Stimulated activated CD8-positive, alpha-beta memory T cell treated with anti-CD3 and anti-CD28 coated beads, Interleukin-7, amount 100 ng/mL, for 4 hours (primary cell): ENCODE measurements at places on chromosomes 7 and 10.

DNA sequence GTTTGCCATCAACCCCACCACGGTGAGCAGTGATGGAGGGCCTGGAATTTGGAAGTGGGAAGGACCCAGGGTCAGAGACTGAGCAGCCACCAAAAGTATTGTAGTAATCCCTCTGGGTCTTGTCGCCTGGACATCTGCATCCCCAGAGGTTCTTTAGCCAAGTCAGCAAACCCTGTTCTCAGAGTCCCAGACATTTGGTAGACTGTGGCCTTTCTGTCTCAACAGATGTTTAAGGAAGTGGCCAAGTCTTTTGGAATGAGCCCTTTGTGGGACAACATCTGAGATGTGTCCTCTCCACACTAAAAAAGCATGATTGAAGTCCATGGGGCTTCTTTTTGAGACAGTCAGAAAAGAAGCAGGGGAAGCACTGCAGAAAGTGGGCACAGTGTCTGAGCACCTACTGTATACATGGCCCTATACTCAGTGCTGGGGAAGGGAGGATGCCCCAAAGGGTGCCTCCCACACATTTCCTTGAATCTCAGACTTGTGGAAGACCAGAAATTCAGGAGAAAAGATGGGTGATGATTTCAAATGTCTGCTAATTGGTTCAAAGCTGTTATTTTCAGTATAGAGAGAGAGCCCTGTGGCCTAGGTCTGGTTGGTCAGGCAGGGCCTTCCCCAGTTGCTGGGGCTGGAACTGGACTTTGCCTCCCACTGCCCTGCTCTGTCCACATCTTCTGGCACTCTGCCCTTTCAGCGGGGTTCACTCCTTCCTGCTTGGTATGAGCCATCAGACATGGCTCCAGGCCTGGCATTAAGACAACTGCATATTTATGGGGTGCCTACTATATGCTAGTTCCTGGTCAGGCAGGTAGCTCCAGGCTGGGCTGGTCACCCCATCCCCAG is 26.5 kb upstream of the VSIR start:
- no peak for DNase-seq

- no peak for DNase-seq
These were observed 41.2 kb downstream of the SPAG6 start for GRCh38 chr10:22386503-22386902.

DNA sequence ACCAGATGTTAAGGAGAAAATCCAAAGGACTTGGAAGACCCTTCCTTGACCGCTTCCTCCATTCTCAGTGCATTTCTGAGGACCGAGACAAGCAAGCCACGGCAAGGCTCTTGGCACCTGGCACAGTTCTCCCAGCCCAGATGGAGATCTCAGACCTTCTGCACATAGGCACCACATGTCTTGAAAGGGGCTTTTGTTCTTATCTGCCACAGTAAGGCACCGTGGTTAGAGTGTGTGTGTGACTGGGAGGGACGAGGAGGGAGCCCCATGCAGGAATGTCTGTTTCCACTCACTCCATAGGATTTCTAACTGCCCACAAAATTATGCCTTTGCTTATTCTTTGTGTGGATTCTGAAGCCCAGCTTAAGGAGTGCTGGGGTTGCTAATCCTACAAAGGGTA is 10.3 kb upstream of the WDR86 start:
- DNase-seq: no peak

GRCh38 chr7:50207686-50208255 is 96.7 kb upstream of the IKZF1 start:
- no peak for DNase-seq

- no peak for DNase-seq
These were observed 4.0 kb downstream of the TNRC18 start for GRCh38 chr7:5419539-5420066.

- DNase-seq: no peak
These were observed 149.4 kb downstream of the WDR37 start for GRCh38 chr10:1205450-1206030.
